ENCODE measurements at places on chromosomes 1 and 21.

GRCh38 chr1:206744683-206745082 is 25.9 kb upstream of the IL19 start:
- no peak for DNase-seq

DNA sequence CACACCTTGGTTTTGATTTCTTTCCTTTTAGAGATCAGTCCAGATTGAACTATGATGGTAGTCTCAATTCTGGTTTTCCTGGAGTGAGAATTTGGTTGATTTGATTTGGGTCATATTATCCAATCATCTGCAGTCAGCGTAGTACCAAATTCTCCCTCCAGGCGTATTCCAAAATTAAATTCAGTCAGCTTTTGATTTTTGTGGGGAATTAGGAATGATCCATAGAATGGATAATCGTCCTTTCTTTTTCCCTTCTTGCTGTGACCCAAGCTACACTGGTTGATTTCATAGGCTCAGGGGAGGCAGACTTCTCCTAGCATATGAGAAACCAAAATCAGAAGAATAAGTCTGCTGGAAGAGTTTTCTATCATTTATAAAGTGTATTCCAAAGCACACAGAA is 4.9 kb downstream of the PRCC start:
- DNase-seq, result no peak

DNA sequence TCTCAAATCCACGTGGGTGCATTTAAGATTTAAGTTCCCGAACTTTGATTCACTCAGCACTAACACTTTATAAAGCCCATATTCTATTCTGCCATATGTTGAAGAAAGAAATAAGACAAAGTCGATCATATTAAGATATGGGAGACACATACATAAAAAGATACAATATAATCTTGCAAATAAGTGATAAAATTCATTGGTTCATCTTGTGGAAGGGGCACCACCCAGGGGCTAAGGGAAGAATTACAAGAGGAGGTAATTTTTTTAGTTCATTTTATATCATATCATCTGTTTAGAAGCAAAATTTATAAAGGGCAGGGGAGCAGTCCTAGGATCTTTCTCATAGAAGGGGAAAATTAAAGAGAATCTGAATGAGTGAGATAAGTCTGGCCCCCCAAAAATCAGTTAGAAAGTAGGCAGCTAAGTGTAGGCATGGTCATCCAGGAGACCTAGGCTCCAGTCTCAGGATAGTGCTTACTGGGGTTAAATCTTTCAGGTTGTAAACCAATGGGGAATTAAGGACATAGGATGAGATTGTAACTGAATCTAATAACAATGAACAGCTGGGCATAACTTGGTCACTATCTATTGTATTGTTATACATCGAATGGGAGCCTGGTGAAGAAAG is 124.2 kb upstream of the L1TD1 start:
- no peak for DNase-seq

DNA sequence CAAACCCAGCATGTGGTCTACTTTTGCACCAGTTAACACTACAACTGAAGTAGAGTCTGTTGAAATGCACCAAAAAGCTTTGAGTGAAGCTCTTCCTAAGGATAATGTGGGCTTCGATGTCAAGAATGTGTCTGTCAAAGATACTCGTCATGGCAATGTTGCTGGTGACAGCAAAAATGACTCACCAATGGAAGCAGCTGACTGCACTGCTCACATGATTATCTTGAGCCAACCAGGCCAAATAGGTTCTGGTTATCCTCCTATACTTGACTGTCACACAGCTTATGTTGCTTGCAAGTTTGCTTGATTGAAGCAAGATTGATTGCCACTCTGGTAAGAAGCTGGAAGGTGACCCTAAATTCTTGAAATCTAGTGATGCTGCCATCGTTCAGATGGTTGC is 85.2 kb downstream of the DENND1B start:
- DNase-seq, result no peak

- no peak for DNase-seq
These were observed 19.7 kb upstream of the GPR52 start for GRCh38 chr1:174428033-174428432.

DNA sequence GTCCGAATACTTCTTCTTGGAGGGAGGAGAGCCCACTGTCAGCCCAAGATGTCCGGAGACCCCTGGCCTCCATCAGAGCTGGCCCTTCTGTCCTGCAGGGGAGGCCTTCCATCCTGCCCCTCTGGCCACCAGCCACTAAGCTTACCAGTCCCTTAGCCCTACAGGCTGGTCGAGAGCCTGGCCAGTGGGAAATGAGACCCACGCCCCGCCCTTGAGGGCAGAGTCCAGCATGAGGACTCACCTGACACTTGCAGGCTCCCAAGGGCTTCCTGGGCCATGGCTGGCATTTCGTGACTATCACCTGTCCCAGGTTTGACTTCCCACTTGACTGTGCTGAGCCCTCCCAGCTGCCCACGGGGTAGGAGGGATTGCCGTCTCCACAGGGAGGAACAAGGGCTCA is 361.8 kb upstream of the VAMP3 start:
- no peak for DNase-seq

- DNase-seq, result no peak
These were observed 4.3 kb downstream of the ADAMTS1 start for GRCh38 chr21:26840912-26841311.

GRCh38 chr21:39663066-39663465 is 50.3 kb downstream of the B3GALT5 start:
- no peak for DNase-seq

DNA sequence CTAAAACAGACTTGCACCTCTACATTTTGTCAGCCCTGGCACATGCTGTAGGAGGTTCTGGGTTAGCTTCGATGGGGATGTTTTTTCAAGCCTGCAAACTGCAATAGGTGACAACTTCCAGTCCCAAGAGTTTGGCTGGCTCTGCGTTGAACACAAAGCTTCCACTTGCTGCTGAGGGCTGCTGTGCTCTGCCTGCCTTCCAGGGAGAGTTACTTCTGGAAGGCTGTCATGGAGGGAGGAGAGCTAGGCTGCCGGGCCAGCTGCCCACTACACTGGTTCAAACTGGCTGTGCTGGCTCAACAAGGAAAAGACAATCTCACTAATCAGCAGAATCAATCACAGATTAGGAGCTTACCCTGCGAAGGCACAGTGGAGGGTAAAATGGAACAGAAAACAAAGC is 46.7 kb upstream of the PPP2R5A start:
- DNase-seq, result no peak

GRCh38 chr1:230231774-230232145 is 164.7 kb downstream of the GALNT2 start:
- DNase-seq, result no peak

DNA sequence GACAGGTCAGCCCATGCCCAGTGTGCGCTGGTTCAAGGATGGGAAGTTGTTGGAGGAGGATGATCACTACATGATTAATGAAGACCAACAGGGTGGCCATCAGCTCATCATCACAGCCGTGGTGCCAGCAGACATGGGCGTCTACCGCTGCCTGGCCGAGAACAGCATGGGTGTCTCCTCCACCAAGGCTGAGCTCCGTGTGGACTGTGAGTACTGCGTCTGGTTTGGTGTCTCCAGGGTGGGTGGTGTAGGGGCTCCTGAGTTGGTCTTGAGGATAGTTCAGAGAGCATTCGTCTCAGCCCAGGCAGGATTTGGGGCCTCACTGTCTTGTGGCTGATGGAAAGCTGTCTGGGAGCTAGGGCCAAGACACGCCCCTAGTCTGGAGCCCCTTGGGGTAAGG is 83.2 kb downstream of the TRIM11 start:
- no peak for DNase-seq

DNA sequence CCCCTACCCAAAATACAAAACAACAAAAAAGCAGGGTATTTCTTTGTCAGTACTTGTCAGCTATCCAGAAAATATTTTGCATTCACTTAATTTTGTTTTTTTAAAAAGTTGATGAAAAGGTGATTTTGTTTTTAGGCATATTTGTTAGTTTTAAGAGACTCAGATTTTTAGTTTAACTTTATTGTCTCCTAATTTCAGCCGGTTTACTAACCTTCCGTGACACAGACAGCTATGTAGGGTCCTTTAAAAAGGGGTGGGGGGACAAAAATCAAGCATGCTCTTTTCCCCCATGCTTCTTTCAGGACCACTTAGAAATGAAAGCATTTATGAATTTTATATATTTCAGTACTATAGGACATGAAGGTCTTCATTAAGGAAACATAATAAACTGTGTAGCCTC is 1.6 kb downstream of the PBX1 start:
- no peak for DNase-seq

- DNase-seq, result no peak
These were observed 142.0 kb upstream of the ATP1B1 start for GRCh38 chr1:168964478-168964877.

- no peak for DNase-seq
These were observed 1171.8 kb downstream of the AMY1C start for GRCh38 chr1:104921525-104921924.

DNA sequence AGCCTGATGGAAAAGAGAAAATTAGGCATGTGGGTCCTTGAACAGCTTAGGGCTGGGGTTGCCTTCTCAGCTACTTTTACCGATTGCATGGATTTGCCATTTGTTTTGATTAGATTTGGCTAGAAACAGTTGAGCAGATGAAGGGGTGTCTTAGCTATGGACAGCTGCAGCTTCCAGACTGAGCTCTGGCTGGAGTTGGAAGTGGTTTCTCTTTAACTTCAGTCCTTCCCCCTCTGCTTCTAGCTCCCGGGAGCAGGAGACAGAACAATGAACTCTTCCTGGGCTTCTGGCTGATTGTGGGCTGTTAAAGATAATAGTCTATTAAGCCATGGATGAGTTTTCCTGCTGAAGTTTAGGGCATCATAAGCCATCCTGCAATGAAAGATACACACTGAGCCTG is 50.7 kb downstream of the UBE2T start:
- DNase-seq, result no peak

DNA sequence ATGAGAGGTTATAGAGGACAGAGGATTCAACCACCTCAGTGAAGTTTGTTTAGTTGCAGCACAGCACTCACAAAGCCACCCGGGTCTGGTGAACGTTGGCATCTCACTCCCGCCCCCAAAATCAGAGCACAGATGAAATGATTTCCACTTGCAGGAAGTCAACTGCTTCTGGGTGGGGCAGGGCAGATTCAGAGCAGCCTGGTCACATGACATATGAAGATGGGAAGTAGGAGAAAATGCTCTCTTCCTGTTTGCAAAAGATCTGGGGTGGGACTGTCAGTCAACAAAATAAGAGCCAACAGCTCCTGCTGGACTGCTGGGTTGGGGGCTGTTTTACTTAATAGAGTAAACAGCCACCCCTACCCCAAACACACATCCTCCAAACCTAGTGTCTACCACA is 43.2 kb downstream of the LRRC71 start:
- peak; percentile 53 for DNase-seq

GRCh38 chr1:91944087-91944486 is 5.1 kb upstream of the BRDT start:
- no peak for DNase-seq

Data from CD4-positive, alpha-beta T cell treated with Interleukin-1 beta for 1 hour (primary cell).